ENCODE measurements at places on chromosomes 11 and 22.

GRCh38 chr22:36191106-36191836 lies 10.3 kb downstream of the APOL4 start:
- DNase-seq, result no peak

GRCh38 chr11:85307366-85307765 lies 319.8 kb downstream of the DLG2 start:
- no peak for DNase-seq

GRCh38 chr22:43955040-43955882 lies at the start of gene SAMM50:
SAMM50 (plus strand) TSS chr22:43955442; CDS start chr22:43955578, 136 bp downstream.
- DNase-seq, result peak; percentile 92

- DNase-seq, result no peak
Observed at GRCh38 chr11:83456075-83456474, 169.9 kb upstream of the CCDC90B start.

DNA sequence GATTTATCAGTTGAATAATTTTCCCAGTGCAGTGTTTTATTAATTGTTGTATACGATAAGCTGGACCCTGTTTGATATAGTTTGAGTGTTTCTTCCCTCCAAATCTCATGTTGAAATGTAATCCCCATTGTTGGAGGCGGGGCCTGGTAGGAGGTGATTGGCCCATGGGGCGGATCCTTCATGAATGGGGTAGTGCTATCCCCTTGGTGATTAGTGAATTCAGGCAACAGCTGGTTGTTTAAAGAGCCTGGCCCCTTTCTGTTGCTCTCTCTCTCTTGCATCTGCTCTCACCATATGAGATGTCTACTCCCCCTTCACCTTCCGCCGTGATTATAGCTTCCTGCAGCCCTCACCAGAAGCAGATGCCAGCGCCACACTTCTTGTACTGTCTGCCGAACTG lies 1.5 kb downstream of the OR5A1 start:
- DNase-seq, result no peak

- DNase-seq, result no peak
Observed at GRCh38 chr11:23959462-23959861, 537.4 kb upstream of the LUZP2 start.

DNA sequence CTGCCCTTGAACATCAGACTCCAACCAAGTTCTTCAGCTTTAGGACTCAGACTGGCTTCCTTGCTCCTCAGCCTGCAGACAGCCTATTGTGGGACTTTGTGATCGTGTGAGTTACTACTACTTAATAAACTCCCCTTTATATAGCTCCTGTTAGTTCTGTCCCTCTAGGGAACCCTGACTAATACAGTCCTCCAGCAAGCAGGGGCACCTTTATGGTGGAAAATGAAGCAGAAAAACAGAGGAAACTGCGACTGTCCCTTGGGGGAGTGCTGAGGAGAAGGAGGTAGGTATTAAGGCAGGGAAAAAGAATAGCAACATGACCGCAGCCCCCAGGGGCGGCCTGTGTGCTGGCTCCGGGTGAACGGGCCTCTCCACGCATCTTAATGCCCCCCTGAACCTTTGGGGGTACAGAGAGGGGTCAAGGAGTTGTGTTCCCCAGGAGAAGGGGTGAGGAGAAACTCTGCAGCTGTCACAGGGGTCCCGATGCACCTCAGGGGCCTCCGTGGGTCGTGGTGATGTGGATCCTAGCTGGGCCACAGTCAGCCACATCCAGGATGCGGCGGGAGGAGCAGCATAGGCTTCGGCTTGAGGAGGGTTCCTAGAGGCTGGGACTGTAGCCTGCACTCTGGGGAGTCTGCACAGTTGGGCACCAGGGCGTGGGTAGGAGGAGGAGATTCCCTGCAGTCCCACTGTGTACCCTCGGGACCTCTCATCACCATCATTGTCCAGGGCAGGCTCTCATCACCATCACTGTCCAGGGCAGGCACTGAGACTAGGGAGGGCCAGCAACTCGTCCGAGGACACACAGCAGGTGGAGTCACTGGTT lies 34.3 kb downstream of the SHISAL1 start:
- DNase-seq, result no peak

GRCh38 chr11:47995360-47995769 lies 15.0 kb downstream of the PTPRJ start:
- no peak for DNase-seq

- no peak for DNase-seq
Observed at GRCh38 chr11:70539360-70540095, 141.2 kb downstream of the CTTN start.

DNA sequence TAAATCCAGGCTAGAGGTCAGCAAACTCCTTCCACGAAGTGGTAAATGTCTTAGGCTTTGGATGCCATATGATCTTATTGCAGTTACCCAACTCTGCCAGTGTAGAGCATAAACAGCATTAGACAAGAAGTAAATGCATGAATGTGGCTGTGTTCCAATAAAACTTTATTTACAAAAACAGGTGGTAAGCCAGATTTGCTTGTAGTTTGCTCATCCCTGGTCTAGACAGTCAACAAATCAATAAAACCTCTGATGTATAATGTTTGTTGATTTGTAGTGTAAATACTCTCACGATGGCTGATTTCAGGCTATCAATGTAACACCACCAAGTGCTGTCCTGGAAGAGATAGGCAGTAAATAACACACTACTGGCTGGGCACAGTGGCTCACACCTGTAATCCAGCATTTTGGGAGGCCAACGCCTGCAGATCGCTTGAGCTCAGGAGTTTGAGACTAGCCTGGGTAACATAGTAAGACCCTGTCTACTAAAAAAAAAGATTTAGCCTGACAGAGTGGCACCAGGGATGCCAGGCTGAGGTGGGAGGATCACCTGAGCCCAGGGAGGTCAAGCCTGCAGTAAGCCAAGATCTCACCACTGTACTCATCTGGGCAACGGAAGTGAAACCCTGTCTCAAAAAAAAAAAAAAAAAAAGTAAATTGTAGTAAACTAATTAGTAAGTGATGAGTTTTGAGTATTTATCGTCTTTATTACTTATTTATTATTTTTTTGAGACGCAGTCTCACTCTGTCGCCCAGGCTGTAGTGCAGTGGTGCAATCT lies 6.9 kb upstream of the CATSPER1 start:
- DNase-seq, result no peak

DNA sequence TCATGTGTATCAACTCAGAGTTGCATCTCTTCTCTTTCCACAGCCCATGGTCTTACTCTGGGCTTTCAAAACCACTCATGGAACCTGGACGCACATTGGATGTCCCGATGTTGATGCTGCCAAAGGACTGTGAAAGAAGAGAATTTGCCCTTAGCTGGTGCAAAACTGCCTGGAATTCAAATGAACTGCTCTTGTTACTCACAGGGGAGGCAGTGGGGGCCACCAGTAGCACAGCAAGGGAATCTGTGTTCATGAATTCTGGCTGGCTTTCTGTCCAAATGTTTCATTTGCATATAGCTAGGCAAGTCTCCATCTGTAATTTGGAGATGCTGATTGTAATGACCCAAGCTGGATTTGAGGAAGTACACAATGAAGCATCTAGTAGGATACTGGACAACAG lies 24.9 kb downstream of the LMO2 start:
- no peak for DNase-seq

GRCh38 chr11:31912808-31913207 lies 101.7 kb upstream of the PAX6 start:
- no peak for DNase-seq

GRCh38 chr22:17587629-17588028 lies 24.3 kb downstream of the SLC25A18 start:
- no peak for DNase-seq

DNA sequence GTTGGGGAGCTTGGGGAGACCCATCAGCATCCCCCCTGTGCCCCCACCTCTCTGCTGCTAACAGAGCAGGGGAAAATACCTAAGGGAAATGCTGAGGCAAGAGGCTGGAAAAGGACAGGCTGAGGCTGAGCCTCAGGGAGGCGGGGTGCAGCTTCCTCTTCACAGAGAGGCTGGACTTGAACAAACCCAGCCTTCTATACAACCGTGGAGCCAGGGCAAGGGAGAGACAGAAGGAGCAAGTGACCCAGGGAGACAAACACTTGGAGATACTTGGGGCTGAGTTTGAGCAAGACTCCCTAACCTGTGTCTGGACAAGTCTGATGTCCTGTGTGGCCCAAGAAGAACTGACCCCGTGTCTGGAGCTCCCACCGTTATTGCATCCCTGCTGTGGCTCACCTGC lies at the start of gene SLCO2B1:
SLCO2B1 (plus strand) TSS at position 229 of the 400 bp plus-strand sequence. CDS start 275 bp downstream, outside the sequence.
- DNase-seq, result no peak

DNA sequence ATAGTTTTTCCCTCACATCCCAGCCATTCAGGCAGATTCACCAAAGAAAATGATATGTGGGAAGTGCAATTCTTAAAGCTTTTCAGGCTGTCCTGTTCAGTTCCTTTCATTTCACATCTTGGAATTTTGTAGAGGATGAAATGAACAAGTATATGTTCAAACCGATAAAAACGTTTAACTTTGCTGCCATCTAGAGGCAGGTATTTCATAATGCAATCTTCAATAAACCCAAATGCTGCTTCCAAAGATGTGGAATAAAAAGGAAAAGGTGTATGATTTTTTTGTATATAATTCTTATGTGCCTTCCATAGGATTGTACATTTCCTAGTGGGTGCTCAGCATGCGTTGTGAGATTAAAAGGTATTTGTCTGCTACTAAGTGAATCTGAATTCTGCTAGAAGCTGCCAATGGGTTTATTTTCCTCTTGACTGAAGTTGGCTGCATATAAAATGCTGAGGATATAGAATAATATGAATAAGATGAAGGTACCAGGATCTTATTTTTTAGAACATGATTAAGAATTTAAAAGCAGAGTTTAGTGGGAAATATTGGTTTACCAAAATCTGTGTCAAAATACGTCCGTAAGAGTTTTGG lies 199.3 kb downstream of the PGR start:
- DNase-seq, result no peak

DNA sequence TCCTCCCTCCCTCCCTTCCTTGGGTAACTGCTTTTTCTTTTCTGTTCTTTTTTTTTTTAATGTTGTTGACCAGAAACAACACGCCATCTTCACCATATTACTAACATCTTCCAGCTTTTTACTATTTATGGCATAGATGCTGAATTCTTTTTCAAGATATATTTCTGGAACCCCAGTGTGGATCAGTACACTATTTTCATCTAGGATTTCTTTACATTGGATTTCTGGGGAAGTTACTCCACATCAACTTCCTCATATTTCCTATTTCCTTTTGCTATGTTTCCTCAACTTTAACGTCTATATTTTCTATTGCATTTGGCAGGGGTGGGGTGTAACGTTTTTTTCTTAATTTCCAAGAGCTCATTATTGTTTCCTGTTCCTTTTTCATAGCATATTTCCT lies 7.0 kb downstream of the PGM2L1 start:
- no peak for DNase-seq

- DNase-seq, result no peak
Observed at GRCh38 chr22:18091916-18092526, 14.2 kb downstream of the PEX26 start.

- DNase-seq, result no peak
Observed at GRCh38 chr22:37439347-37439746, 12.1 kb upstream of the ELFN2 start.

DNA sequence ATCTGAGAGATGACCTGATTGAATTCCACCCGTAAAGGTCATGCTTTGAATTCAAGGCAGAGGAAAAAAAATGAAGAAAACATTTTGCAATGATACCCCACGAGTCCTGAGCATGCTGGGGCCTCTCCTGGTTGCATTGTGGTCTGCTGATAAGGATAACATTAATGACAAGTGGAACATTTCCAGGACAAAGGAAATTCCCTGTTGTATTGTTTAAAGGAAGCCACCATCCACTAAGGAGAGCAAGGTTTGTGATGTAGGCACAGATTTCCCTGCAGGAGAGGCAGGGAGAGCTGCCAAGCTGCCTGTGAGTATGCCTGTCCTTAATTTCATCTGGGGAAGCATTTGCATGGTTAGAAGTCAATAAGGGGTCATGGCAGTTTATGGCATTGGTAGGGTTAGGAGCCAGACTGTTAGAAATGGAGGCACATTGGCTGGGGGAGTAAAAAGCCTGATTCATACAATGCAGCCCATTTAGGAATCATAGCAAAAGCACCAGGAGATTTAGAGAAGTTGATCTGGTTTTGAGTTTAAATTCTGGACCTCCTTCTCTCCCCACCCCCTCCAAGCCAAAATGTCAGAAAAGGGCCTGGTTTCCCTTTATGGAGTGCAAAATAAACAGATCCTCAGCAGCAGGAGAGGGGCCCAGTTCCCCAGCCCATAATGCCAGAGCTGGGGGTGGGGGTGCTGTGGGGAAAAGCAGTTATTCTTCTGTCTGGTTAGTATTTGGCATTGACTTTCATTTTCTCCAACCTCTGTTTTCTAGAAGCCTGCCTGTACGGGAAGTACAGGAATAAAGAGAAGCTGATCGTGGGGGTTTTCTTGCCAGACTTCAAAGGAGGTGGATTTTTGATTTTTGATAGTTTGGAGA lies 22.1 kb downstream of the FLI1 start:
- DNase-seq, result peak; percentile 50

DNA sequence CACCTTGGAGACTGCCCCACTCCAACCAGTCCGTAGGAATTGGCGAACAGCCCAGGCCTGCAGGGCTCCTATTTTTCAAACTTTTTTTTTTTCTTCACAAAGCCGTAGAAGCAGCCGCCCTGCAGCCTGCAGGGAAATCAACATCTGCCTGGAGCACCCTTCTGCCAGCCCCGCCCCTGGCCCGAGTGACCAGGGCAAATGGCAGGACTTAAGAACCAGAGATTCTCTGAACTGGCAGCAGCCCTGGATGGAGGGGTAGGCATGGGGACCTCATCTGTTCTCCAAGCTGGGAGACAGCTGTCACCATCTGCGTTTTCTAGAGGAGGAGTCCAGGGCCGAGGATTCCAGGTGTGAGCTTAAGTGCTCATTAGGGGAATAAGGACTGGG lies 5.6 kb downstream of the SCN2B start:
- DNase-seq, result no peak

- no peak for DNase-seq
Observed at GRCh38 chr11:128390246-128390645, 197.1 kb downstream of the ETS1 start.

DNA sequence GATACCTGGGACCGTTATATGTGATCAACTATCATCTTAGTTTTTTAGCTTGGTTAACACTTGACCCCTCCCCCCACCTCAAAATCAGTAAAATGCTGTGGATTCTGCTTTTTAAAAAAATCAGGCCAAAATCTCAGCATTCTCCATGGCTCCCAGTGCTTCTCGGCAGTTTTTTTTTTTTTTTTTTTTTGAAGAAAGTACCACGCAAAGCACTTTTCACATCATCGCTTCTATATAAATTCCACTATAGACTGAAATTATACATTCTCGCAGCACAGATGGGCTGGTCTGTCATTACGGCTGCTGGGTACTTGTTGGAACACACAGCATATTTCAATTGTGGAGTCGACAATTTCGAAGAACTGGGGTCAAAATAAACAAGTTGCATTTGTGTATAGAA lies 67.7 kb upstream of the PPARA start:
- no peak for DNase-seq

GRCh38 chr11:28106353-28107043 lies 1.5 kb downstream of the KIF18A start:
- no peak for DNase-seq

DNA sequence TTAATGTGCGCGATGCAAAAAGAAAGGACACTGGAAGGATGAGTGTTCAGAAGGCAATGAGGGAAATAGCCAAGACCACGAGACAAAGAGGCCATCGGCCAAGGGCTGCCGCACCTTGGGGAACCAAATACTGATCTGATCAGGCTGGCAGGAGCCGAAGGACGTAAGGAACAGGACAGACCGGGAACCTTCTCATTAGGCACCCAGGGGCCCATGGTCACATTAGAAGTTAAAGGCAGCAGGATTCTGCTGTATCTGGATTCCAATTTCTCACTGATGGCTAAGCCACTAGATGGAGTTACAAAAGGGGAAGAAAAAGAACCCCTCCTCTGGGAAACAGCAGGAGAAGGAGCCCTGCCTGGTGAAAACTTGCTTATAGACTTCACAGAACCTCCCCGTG lies 28.8 kb upstream of the CPT1A start:
- DNase-seq, result no peak

Data from activated naive CD4-positive, alpha-beta T cell treated with anti-CD3 and anti-CD28 coated beads for 36 hours (primary cell).